ENCODE measurements at places on chromosomes 1 and 21. TPM values are rescaled to one million over a fixed set of nuclear protein-coding genes. Genes with fewer than 3 reads are reported as not detected.

RGS1 gene
- total RNA-seq: not detected

SMCP gene
- total RNA-seq: not detected

FALEC gene
- total RNA-seq: 0.59 TPM

LRRC71 gene
- total RNA-seq: not detected

OR14K1 gene
- total RNA-seq: not detected

LRRC8D gene
- total RNA-seq: 15.0 TPM

CRABP2 gene
- 209 TPM for total RNA-seq

C4BPA gene
- total RNA-seq: 0.32 TPM

MEGF6 gene
- 47.6 TPM for total RNA-seq

TNFSF4 gene
- 0.89 TPM for total RNA-seq

KCNJ10 gene
- 0.57 TPM for total RNA-seq

DNAJC11 gene
- total RNA-seq: 75.6 TPM

LCE1F gene
- not detected for total RNA-seq

RAB13 gene
- total RNA-seq: 93.6 TPM

- no peak for DNase-seq
- 0 out of 2 replicates have a peak, but pooled peaks cover 3% of the 10 kb centered on the region for H3K36me3 ChIP-seq
- H3K4me3 ChIP-seq: no peak overlapping the region
- no peaks in the 10 kb centered on the region for H3K4me1 ChIP-seq
- H3K27me3 ChIP-seq: no peaks in the 10 kb centered on the region
- H3K27ac ChIP-seq: no peak overlapping the region
These were observed 10.1 kb upstream of the EPRS1 start for GRCh38 chr1:220056374-220056773.

GRCh38 chr1:156801409-156802121, 15.1 kb downstream of the SH2D2A start:
- peaks cover 8% of the 10 kb centered on the region for H3K4me1 ChIP-seq
- peaks cover 26% of the 10 kb centered on the region for H3K36me3 ChIP-seq
- H3K27ac ChIP-seq: no peak overlapping the region
- no peak overlapping the region for H3K4me3 ChIP-seq

DNA sequence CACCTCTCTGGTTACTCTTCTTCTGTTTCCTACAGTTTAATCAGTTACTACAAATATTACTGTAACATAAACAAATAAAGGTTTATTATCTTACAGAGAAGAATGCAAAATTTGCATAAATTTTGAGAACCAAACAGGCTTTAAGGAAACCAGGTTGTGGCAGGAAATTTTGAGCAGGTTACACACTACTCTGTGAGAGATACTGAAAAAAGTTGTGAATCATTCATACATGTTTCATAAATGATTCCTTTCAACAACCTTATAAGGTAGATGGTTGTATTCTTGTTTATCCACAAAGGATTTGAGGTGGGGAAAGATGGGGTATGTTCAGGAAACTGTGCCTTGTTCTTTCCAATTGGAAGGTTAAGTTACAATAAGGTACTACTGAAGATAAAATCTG, 58.6 kb downstream of the MAST2 start:
- H3K27me3 ChIP-seq: no peaks in the 10 kb centered on the region
- H3K36me3 ChIP-seq: no peaks in the 10 kb centered on the region
- H3K27ac ChIP-seq: no peak overlapping the region
- H3K4me3 ChIP-seq: no peak overlapping the region
- H3K4me1 ChIP-seq: no peaks in the 10 kb centered on the region
- no peak for DNase-seq

GRCh38 chr1:212943393-212943710, 7.0 kb upstream of the VASH2 start:
- DNase-seq: no peak
- no peak overlapping the region for H3K27ac ChIP-seq
- no peak overlapping the region for H3K4me3 ChIP-seq
- H3K4me1 ChIP-seq: no peaks in the 10 kb centered on the region
- no peaks in the 10 kb centered on the region for H3K27me3 ChIP-seq
- no peaks in the 10 kb centered on the region for H3K36me3 ChIP-seq

DNA sequence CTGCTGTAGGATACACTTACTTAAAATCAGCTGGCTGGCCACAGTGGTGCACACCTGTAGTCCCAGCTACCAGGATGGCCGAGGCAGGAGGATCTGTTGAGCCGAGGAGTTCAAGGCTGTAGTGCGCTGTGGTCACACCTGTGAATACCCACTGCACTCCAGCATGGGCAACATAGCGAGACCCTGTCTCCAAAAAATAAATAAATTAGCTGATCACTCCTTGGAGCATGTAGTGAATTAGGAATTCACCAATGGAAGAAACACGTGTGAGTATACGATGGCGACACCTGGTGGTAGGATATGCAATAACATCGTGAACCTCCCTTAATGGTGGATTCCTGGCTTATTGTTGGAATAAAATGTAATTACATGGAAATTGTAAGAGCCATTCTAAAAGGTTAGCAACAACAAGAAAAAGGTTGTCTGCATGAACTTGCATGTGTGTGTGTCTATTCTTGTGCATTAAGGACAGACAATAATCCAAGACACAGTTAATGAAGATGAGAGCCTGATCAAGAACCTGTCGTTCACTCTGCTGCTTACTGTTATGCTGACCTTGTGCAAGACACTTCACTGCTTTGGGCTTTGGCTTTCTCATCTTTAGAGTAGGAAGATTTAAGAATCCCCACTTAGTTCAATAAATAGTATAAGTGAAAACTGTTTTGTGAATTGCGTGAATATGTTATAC, 38.6 kb upstream of the COX20 start:
- H3K27me3 ChIP-seq: no peaks in the 10 kb centered on the region
- H3K4me3 ChIP-seq: no peak overlapping the region
- peaks cover 7% of the 10 kb centered on the region for H3K4me1 ChIP-seq
- no peak overlapping the region for H3K27ac ChIP-seq
- peak; percentile 35 for DNase-seq

- H3K4me3 ChIP-seq: no peak overlapping the region
- no peaks in the 10 kb centered on the region for H3K36me3 ChIP-seq
- no peaks in the 10 kb centered on the region for H3K4me1 ChIP-seq
- H3K27ac ChIP-seq: no peak overlapping the region
- peak; percentile 69 for DNase-seq
These were observed 19.4 kb upstream of the BSDC1 start for GRCh38 chr1:32413507-32414185.

GRCh38 chr21:17139696-17140095, 373.1 kb upstream of the CXADR start:
- no peaks in the 10 kb centered on the region for H3K36me3 ChIP-seq
- H3K4me3 ChIP-seq: no peak overlapping the region
- no peaks in the 10 kb centered on the region for H3K27me3 ChIP-seq
- no peak overlapping the region for H3K27ac ChIP-seq
- no peak for DNase-seq
- H3K4me1 ChIP-seq: no peaks in the 10 kb centered on the region

- no peaks in the 10 kb centered on the region for H3K36me3 ChIP-seq
- H3K27ac ChIP-seq: no peak overlapping the region
- H3K27me3 ChIP-seq: no peaks in the 10 kb centered on the region
- no peak overlapping the region for H3K4me3 ChIP-seq
- no peak for DNase-seq
These were observed 195.5 kb upstream of the DUSP10 start for GRCh38 chr1:221937155-221937953.

DNA sequence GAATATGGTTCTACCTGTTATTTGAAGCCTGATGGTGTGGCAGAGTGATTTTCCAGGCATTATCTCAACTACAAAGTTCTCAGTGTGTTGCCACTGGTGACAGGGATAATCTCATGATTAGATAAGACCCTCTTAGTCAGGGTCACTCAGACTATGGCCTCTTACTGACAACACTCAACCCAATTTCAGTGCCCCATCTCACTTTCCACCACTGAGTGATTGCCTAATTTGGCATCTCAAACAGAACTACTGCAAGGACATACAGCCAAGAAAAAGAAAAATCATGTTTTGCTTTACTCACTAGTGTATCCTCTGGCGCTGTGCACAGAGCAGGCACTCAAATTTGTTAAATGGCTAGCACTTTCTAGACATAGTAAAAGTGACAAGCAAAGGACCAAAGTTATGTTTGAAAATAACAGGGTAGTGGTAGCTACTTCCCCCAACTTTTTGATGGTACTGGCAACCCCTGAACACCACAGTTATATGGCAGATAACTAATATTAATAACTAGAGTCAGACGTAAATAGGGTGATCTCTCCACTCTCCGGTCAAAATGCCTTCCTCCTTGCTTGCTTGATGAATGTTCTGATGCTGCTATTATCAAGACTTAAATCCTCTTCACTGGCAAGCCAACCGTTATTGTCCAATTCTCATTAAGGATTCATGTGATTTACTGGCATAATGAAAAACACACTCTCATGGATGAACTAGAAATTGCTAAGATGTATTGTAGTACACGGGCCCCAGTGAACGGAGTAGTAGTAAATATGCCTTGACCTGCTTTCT, 37.1 kb upstream of the SLC30A10 start:
- no peak overlapping the region for H3K27ac ChIP-seq
- no peaks in the 10 kb centered on the region for H3K27me3 ChIP-seq
- H3K36me3 ChIP-seq: peaks cover 4% of the 10 kb centered on the region

- H3K27me3 ChIP-seq: no peaks in the 10 kb centered on the region
- H3K4me1 ChIP-seq: no peaks in the 10 kb centered on the region
- H3K36me3 ChIP-seq: no peaks in the 10 kb centered on the region
- H3K27ac ChIP-seq: no peak overlapping the region
- no peak overlapping the region for H3K4me3 ChIP-seq
These were observed 63.1 kb upstream of the DPT start for GRCh38 chr1:168792142-168792541.

- H3K4me3 ChIP-seq: no peak overlapping the region
- H3K27ac ChIP-seq: no peak overlapping the region
- peak; percentile 37 for DNase-seq
- no peaks in the 10 kb centered on the region for H3K27me3 ChIP-seq
These were observed 89.0 kb downstream of the URB2 start for GRCh38 chr1:229714964-229715603.

DNA sequence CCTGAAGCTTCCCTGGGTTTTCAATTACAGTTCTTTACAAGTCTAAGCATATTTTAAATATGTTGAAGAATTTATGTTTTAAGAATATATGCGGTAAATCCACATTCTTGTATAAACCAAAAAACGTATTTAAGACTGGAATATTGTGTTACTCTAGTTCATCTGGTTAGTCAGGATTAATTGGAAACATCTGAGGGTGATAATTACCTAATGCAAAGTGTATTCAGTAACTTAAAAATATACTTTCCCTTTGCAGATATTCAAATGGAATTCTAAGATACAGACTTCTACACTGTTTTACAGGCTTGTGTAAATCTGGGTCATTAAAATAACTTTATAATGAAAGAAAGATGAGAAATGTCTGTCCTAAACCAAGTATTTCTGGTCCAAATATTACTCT, 302.0 kb downstream of the VAV3 start:
- no peak overlapping the region for H3K27ac ChIP-seq
- DNase-seq: no peak
- H3K27me3 ChIP-seq: no peaks in the 10 kb centered on the region
- no peaks in the 10 kb centered on the region for H3K36me3 ChIP-seq
- H3K4me3 ChIP-seq: no peak overlapping the region

DNA sequence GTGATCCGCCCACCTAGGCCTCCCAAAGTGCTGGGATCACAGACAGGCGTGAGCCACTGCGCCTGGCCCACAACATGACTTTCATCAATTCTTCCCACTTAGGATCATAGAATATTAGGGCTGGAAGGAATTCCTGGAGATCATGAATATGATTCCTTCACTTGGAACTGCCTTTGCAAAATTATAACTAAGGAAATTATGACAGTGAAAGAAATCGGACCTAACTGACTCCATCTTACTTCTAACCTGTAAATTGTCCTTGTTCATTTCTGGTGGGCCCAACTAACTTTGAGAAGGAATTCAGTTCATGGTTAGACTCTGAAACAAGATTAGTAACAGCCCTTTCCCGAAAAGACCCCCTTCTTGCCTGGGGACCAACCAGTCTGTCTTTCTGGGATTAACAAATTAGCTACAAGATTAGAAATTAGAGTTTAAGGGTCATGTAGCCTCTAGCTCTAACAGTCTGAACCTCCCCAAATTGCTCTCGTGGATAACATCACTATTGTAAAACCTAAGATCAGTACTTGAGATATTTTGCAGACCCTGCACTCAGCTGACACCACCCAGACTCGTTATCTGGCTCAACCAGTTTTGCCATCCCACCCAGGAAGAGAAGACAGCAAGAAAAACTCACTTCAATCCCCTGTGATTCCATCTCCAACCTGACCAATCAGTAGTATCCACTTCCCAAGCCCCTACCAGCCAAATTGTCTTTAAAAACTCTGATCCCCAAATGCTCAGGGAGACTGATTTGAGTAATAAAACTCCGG, 14.7 kb downstream of the ZBTB8OS start:
- H3K4me3 ChIP-seq: no peak overlapping the region
- no peaks in the 10 kb centered on the region for H3K27me3 ChIP-seq
- no peak for DNase-seq
- H3K36me3 ChIP-seq: peaks cover 4% of the 10 kb centered on the region
- H3K4me1 ChIP-seq: no peaks in the 10 kb centered on the region
- no peak overlapping the region for H3K27ac ChIP-seq

DNA sequence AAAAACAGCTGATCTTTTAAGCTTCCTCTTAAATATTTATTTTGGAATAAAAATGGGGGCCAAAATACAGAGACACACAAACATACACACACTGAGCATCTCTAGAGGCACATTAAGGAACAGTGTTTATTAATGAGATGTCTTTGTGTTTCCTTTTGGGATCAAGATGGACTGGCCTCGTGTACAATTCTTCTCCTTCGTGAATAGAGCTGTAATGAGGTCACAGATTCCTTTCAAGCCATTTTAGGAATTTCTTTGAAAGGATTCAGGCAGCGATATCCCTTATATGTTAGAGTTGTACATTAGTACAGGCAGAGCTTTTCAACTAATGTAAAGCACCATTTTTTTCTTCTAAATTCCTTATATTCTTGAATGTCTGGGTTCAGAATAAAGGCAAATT, 295.7 kb downstream of the CHRM3 start:
- DNase-seq: no peak
- H3K4me3 ChIP-seq: no peak overlapping the region
- H3K27me3 ChIP-seq: no peaks in the 10 kb centered on the region
- H3K27ac ChIP-seq: no peak overlapping the region

- no peak overlapping the region for H3K27ac ChIP-seq
- no peak for DNase-seq
- H3K36me3 ChIP-seq: no peaks in the 10 kb centered on the region
- H3K27me3 ChIP-seq: no peaks in the 10 kb centered on the region
- H3K4me3 ChIP-seq: no peak overlapping the region
These were observed 74.7 kb upstream of the COL6A1 start for GRCh38 chr21:45906859-45907258.
